ENCODE measurements at places on chromosomes 12 and 14.

DNA sequence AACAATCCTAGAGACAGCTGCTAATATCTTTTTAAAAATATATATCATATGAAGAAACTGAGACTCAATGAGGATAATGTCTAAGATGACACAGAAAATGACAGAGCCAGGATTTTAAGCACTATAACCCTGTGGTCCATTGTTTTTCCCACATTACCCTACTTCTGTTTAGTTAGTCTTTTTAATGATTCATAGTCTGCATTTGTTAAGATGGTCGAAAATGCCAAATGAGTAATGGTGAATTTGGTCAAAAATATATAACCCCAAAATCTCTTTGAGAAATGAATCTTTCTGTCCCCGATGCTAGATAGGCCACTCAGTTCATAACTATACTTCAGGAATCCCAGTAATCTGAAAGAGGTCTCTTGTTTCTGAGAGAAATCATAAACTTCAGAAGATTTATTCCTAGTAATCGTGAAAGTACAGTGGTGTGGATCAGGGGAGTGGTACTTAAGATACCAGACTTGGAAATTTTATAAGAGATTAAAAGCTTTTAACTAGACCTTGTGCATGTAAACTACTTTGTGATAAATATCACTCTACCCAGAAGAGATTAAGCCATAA lies 10.8 kb downstream of the RTRAF start:
- no peak for DNase-seq

GRCh38 chr12:56630180-56630632 lies at the start of gene BAZ2A:
Gene BAZ2A (minus strand): TSS chr12:56630326. CDS start chr12:56617530, 12,796 bp downstream.
- no peak for DNase-seq

DNA sequence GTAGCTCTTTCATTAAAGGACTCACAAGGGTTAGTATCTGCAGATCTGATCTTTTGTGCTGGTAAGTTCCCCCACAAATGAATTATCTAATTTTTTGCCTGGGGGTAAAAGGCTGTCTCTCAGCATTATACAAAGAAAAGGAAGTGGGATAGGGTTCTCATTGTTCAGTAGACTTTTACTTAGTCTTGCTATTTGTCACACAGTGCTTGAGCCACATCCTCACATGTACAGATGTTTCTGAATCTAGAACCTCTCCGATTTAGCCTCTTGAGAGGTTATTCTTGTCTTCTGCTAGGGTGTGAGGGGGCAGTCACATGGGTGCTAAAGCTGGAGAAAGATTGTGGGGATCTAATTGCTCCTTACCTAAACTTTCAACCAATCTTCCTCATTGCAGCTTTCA lies 93.0 kb downstream of the SLC41A2 start:
- DNase-seq, result no peak

- DNase-seq, result no peak
Observed at GRCh38 chr12:113633678-113634332, 162.1 kb upstream of the LHX5 start.

DNA sequence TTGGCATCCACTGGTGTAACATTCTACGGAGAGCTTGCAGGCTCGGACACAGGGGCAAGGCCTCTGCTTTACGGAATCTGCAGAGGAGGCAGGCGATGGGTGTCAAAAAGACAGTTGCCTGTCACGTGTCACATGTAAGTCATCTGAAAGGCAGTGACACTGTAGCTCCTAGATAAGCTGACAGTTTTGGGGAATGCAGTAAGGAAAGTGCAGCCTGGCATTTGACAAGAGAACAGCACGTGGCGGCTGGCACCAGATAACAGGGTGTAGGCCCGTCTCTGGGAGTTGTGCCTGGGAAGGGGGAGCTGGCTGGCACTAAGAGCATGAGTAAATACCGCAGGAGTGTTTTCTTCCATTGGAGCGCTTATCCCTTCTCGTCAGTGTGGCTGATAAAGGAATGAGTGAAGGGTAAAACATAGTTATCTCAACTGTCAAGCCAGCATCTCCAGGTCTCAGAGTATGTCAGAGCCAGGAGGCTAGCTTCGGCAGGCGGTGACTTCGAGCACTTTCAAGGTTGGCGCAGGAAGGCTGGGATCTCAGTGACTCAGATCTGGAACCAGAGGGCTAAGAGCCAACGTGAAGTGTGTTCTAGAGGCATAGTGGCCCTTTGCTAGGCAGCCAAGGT lies 26.1 kb downstream of the ADCK1 start:
- DNase-seq, result no peak

DNA sequence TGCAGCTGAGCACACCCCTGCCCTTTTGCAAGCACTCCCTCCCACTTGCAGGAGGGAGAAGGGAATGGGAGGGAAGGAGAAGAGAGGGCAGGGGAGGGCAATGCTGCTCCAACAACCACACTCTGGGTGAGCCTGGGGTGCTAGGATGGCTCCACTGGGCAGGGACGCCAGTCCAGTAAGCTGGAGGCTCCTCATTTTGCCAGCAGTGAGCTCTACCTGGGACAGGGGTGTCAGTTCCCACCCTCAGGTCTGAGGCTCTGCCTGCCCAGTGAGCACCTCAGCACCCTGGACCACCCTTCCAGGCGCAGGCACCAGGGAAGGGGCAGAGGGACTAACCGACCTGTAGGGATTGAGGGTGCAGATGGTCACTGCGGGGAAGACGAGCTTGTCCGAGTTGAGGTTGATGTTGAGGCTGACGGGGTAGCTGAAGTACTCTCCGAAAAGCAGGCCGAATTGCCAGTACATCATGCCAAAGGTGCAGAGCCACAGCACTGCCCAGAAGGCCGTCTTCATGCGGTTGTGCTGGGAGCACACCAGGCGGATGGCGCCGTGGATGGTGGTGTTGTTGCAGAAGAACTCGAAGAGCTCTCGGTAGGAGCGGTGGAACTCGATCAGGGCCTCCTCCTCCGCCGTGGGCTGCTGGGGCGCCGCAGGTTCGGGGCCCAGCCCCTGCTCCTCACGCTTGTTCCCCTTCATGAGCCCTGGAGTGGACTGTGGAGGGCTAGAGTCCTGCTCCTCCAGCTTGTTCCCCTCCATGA lies 1.2 kb downstream of the SCNN1A start:
- DNase-seq, result no peak

GRCh38 chr12:102811110-102811737 lies 105.8 kb downstream of the PAH start:
- no peak for DNase-seq

DNA sequence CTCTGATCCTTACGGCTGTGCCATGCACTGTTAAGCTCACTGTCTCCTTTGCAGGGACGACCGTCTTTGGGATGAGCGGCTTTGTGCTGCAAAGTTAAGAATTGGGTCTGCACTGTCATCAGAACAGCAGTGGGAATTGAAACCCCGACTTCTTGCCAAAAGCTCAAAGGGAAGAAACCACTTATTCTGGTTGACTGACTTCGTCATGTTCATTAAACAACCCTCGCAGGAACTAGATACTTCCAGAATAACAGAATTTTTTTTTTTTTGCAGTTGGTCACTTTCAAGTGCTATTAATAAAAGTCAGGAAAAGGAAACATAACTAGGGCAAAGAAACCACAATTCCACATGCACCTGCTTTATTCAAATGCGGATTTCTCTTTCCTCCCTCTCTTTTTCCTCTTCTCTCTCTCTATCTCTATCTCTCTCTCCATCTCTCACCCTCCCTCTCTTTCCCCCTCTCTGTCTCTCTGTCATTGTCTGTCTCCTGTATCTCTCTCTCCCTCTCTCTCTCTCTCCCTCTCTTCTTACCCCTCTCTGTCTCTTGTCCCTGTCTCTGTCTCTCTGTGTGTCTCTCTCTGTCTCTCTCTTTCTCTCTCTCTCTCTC lies 12.3 kb upstream of the GLT1D1 start:
- no peak for DNase-seq

GRCh38 chr12:92289629-92290349 lies 144.1 kb upstream of the BTG1 start:
- DNase-seq, result no peak

DNA sequence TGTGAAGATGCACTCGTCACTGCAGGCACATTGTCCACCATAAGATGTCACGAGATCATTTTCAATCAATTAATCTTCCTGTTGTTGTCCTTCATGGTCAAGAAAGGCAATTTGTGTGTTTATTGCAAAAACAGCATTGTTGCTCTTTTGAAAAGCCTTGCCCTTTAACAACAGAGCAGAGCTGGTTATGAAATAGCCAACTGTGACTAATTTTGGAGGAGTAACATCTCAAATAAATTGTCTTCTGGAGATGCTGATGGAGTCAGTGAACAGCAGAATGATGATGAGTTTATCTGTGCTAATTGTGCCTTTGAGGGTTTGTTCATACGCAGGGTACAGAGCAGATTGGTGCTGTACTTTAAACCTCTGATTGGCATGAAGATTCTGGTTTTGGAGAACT lies 88.3 kb upstream of the E2F7 start:
- DNase-seq, result no peak

- DNase-seq, result no peak
Observed at GRCh38 chr12:19150273-19150900, 20.9 kb downstream of the PLEKHA5 start.

DNA sequence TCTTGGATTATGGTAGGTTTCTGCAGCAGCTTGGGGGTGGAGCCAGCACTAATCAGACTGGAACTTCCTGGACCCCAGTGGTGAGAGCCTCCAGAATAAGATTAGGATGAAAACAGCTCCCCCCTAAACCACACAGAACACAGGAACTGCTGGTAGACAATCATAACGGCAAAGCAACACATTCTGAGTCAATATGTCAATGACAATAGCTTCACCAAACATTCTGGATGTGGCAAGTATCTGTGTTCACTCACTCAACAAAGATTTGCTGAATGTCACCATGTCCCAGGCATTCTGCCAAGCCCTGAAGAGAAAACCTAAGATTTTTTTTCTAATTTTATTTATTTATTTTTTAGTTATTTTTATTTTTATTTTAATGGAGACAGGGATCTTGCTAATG lies 65.2 kb downstream of the LRRC74A start:
- DNase-seq, result no peak

GRCh38 chr12:66550626-66551025 lies 128.2 kb downstream of the GRIP1 start:
- no peak for DNase-seq

GRCh38 chr14:73238424-73238852 lies 1.1 kb downstream of the PAPLN start:
- no peak for DNase-seq

DNA sequence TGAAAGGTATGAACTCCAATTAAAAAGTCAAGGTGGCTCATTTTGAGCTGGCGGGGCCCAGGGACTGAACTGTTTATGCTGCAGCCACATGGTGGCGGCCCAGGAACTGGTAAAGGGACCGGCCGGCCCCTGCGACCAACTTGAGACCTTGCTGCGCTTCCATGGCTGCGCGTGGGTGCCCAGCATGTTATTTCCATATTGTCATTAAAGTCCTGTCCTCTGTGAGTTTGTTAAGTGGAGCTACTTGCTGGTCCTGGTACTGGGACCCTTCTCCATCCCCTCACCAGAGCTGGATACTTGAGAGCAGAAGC lies 62.3 kb downstream of the BEGAIN start:
- DNase-seq, result no peak

DNA sequence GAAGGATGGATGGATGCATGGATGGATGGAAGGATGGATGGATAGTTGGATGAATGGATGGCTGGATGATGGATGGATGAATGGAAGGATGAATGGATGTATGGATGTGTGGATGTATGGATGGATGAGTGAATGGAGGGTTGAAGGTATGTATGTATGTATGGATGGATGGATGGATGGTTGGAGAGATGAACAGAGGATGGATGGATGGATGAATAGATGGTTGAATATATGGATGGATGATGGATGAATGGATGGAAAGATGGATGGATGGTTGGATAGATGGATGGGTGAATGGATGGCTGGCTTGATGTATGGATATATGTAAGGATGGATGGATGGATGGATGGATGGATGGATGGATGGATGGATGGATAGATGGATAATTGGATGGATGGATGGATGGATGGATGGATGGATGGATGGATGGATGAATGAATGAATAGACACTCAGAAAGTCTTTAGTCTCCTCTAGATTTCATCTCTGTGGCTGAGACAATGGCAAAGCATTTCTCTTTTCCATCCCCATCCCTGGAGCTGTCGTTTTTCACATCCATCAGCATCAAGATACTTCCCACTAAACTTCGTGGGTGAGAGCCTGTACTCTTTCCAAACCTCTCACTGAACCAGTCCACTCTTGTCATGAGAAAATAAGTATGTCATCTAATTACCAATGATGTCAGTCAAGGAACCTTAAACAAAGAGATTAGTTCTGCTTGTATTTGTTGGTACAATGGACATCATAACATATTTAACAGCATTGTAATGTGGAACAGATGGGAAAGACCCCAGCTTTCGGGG lies 74.8 kb upstream of the CLMN start:
- DNase-seq, result no peak

DNA sequence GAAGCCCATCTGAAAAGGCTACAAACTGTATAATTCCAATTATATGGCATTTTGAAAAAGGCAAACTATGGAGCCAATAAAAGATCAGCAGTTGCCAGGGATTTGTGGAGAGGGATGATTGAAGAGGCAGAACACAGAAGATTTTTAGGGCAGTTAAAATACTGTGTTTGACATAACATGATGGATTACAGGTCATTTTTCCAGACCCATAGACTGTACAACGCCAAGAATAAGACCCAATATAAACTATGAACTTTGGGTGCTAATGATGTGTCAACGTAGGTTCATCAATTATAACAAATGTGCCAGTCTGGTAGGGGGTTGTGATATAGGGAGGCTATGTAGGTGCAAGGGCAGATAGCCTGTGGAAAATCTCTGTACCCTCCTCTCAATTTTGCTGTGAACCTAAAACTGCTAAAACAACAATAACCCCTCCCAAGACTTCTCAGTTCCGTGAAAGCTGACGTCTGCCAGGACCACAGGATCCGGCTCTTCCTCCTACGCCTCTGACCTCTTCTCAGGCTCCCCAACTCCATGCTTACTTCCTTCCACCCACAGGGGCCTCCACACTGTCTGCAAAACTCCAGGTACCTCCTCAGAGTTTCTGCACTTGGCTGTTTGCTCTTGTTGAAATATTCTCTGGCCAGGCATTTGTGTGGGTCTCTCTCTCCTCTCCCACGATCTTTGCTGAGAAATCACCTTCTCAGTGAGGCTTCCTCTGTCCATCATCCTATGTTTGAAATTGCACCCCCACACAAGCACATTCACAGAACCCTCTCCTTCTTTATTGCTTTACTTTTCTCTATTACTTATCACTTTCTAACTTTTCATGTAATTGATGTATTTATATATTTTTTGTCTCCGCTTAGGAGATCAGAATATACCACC lies 131.4 kb downstream of the BBS10 start:
- DNase-seq, result no peak

- no peak for DNase-seq
Observed at GRCh38 chr12:93484315-93484981, 17.1 kb downstream of the MRPL42 start.

DNA sequence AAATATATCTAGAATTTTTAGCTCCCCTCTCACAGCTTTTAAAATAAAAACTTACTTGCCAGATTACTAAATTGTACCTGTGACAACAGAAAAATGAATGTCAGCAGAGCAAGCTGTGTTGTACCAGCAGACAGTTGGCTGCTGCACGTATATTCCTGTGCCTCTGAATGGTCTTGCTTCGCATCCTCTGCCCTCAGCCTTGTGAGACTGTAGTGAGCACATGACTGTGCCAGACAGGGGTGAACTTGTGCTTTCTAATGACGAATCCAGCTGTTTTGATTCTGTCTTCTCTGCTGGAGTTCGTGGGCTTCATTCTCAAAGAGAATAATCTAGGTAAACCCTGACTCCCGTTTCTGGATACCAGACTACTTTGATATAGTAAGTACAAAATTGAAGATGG lies 58.3 kb upstream of the FRMD6 start:
- no peak for DNase-seq

GRCh38 chr12:101664992-101665391 lies 32.4 kb upstream of the CHPT1 start:
- no peak for DNase-seq

Measured in D721Med (cell line).